ENCODE measurements at places on chromosomes 7 and 10.

DNA sequence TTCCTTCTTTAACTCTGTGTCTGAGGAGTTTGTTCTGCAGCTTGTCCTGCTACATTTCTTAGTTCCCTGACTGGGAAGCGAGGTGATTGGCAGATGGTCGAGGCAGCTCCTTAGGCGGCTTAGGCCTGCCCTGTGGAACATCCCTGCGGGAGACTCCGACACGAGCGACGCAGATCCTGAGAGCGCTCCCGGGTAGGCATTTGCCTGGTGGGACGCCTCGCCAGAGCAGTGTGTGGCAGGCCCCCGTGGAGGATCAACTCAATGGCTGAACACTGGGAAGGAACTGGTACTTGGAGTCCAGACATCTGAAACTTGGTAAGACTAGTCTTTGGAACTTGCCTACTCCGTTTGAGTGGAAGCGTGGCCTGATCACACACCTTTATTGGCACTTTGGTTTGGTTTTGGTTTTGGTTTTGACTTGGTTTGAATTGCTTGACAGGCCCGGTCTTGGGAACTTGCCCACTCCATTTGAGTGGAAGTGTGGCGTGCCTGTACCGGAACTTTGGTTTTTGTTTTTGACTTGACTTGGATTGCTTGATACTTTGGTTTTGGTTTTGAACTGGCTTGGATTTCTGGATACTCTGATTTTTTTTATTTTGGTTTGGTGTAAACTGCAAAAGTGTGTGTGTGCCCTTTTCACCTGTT, 42.6 kb downstream of the MAP3K8 start:
- DNase-seq: no peak

DNA sequence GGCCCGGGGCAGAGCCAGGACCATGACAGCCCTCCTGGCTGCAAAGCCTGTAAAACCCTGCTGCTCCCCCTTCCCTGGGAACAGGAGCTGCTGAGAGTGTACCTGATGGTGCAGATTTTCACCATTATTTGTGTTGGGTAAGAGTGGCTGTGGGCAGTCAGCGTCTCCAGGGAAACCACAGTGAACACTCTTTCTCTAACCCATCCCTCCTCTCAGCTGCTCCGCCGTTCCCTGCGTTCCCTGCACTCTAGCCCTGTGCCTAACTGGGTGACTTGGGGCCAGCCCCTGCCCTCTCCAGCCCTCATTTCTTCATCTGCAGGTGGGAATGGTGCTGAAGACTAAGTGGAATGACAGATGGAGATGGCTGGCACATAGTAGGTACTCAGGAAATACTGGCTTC, 75.9 kb upstream of the PCBD1 start:
- no peak for DNase-seq

- no peak for DNase-seq
Observed at GRCh38 chr10:49109669-49110340, 5.5 kb downstream of the VSTM4 start.

DNA sequence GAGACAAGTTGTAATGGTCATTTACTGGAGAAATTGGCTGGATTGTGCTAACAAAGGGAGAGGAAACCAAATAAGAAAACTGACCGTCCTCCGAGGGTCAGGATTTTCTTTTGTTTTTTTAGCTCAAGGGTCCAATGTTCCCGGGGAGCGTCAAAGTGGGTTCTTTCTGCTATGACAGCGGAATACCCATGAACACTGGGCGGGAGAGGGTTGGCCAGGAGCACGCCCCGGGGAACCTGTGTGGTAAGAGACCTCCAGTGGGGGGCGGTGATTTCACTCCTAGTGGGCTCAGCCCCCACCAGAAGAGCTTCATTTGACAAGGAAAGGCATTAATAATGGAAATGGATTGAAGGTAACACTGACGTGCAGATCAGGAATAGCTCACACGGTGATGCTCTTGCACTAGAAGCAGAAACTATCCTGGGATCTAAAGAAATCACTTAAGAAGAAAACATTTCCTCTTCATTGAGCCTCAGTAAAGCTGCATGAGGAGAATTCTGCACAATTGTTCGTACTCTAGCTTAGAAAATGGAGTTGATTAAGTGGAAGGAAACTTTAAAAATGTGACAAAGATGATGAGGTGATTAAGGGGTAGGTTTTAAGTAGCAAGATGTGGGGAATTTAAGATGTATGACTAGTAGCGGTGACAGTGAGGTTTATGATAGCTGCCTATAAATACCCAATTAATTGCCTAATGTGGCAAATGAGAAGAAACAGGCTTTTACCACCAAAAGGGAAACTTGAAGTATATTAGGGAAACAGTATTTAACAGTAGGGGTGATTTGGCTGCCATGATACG, 627.2 kb downstream of the SUGCT start:
- DNase-seq: no peak

DNA sequence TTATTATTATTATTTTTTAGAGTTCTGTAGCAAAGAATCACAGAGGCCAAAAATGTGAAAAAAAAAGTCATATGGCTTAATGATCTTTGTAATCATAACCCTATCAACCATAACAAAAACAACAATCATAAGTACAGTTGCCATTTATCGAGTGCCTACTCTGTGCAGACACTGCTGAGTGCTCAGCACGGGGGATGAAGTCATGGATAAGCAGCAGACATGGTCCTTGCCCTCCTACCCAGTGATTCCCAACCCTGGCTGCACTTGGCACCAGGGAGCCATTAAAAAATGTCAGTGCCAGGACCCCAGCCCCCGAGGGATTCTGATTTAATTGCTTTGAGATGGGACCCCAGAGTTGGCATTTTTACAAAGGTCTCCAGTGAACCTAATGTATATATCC, 38.2 kb downstream of the ENTPD1 start:
- no peak for DNase-seq

DNA sequence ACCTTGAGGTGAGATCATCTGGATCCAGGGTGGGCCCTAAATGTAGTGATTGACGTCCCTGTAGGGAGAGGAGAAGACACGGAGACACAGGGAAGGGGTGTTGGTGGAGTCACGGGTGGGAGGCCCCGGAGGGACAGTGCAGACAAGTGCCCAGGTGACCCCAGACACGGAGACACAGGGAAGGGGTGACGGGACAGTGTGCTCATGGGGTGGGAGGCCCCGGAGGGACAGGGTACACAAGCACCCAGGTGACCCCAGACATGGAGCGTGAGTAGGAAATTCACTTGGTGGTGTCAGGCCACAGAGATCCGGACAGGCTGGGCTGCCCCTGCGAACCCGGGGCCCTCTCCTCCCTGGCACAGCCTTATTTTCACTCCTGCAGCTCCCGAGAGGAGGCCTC, 176.9 kb downstream of the PTPRN2 start:
- DNase-seq: no peak

GRCh38 chr10:15141136-15142054, 27.1 kb downstream of the NMT2 start:
- DNase-seq: peak; percentile 37

DNA sequence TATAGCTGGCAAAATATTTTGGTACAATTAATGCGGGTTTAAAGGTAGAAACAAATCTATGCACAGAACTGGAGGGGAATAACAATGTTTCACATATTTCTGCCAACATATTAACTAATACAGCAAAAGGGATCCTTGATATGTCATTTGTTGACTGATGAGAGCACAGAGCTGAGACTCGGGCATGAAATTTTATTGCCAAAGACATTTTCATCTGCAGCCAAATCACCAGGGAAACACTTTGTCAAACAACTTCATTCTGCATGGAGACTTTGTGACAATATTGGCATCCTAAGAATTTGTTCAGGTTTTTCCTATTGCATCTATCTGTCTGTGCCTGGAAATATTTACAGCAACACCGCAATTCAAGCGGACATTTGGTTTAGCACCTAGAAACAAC, 117.8 kb upstream of the C1QL3 start:
- DNase-seq: no peak

- DNase-seq: peak; percentile 9
Observed at GRCh38 chr10:60572511-60573194, 183.0 kb upstream of the ANK3 start.

GRCh38 chr7:40425696-40426095, 290.9 kb downstream of the SUGCT start:
- DNase-seq: no peak

DNA sequence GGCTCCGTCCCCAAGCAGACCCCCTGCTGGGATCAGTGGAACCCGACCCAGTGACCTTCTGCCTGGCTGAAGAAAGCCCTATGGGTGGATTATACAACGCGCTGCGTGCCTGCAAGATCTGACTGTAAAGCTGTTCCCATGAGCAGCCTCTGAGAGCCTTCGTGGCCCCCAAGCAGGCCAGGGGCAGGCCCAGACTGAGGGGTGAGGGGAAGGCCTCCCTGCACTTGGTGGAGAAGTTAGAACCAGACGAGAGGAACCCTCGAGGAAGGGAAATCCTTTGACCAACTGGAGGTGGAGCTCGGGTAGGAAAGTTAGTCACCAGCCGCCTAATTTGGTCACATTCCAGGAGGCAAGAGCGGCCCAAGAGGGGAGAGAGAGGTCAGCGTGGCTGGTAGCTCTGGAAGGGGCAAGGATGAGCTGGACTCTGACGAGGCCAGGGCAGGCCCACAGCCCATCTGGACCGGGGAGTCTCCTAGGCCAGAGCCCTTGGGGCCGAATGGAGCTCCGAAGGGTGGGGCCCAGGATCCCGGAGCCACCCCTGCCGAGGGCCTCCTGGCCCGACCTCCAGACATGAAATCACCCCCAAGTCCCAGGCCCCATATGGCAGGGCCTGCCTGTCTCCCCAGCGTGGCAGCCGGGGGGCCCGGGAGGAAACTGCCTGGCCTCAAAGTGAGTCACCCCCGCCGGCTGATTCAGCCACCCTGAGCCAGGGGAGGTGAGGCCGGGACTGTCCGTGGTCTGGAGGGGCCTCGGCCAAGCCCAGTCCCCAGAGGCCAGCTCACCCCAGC, 23.3 kb upstream of the PDGFA start:
- no peak for DNase-seq

- DNase-seq: no peak
Observed at GRCh38 chr10:92284112-92284704, 6.7 kb downstream of the CPEB3 start.

- no peak for DNase-seq
Observed at GRCh38 chr10:112218960-112219359, 35.4 kb upstream of the GPAM start.
